ENCODE measurements at places on chromosomes 7 and 10.

DNA sequence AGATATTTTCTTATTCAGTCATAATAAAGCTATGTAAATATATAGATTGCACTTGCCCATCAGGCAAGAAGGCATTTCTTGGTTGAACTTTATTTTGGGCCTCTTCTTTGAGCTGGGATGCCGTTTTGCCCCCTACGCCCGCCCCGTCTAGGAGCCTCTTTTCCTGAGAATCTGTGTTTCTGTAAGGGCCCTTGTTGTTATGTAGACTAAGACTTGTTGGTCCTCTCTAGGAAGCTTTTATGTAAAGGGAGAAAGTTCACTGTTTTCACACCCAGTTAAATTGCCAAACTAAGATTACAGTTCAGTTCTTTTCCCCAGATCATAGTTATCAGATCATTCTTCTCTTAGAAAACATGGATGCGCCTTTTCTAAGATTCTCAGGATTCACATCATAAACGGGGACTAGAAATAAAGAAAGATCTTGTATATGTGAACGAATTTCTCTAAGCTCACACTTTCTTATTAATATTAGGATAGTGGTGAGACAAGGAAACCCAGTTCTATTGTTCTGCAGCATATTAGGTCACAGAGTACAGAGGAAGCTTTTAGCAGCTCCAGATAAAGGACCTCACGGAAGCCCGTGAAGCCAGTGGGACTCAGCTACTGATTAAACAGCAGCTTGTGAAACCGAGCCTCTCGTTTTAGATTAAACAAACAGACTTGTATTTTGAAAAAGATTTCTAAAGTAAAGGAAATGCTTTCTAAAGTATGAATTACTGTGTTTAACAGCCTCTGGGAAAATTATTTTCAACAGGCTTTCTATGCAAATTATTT lies 3.8 kb downstream of the LMTK2 start:
- DNase-seq = no peak

- no peak for DNase-seq
Observed at GRCh38 chr10:6912929-6913328, 332.9 kb upstream of the PRKCQ start.

- no peak for DNase-seq
Observed at GRCh38 chr7:27967639-27968038, 213.0 kb downstream of the JAZF1 start.

DNA sequence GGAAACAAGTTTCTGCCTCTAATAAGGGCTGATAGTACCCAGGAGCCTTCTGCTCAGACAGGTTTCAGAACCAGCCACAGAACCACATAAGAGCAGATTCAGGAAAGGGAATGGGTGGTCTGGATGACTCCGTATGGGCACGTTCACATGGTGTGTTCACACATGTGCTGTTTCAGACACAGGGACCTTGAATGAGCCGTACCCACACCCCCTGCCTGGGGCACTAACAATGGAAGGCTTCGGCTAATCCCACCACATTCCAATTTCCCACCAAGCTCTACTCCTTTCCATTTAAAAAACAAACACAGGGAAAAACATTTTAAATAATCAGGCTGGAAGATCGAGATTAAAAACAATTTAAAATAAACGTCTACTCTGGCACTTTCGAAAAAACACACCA lies 217.3 kb downstream of the GRID1 start:
- DNase-seq = no peak

GRCh38 chr7:102978284-102978683 lies 65.5 kb downstream of the LRRC17 start:
- DNase-seq = no peak

DNA sequence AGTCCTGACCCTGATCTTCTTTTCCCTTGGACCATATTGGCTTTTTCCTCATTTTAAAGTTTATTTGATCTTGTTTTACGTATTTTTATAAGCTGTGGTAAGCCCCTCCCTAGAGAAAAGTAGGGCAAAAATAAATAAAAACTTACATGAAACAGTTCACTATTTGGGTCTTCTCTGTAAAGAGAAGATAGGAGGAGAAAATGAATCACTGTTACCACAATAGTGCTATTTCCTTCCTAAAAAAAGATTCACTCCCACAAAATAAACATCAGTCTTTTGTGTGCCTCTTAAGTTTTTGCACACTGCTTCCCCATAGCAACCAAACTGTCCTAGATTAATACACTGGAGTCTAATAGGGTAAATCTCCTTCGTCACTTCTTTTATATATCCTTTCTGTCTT lies 1.4 kb upstream of the SVIL start:
- no peak for DNase-seq

DNA sequence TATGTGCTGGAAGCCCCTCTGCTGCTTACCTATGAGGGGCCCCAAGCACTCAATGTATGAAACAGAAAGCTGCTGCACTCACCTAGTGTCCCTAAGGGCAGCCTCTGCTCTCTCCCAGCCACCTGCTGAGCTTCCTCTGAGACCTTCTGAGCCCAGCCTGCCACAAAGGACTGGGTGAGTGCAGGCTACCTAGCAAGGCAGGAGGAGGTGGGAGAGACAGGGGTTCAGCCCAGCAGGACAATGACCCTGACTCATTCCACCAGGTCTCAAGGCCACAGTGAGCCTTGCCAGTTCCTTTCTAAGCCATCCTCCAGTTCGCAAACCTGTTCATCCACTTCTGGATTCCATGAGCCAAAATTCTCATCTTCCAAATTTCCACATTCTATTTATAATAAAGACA lies 16.3 kb downstream of the VOPP1 start:
- DNase-seq = no peak

DNA sequence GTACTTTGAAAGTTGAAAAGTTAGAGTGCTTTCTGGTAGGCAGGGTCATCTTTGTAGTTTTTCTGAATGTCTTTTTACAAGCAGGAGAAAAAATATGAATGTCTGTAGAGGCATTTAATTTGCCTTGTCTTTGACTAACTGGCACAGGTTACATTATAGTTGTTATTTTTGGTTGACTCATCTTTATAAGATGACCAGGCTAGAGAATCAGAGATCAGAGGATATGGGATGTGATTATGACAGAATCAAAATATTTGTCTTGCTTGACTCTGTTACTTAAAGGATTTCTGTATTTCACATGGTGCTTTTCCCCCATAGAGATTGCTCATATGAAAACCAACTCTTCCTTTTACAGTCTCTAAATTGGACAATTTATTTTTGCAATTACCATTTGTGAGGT lies 2.4 kb downstream of the ZMYND11 start:
- no peak for DNase-seq

- no peak for DNase-seq
Observed at GRCh38 chr7:101869026-101869900, 51.8 kb downstream of the CUX1 start.
